Anterior cingulate cortex (tissue), 58 donors: ENCODE measurements at places on chromosomes 16 and 17.

GRCh38 chr17:78208486-78208885 is 5.6 kb upstream of the BIRC5 start:
- no peak for DNase-seq

GRCh38 chr17:28040406-28040805 is 2.1 kb upstream of the NLK start:
- no peak for DNase-seq

GRCh38 chr17:78197147-78197832 is 10.1 kb downstream of the AFMID start:
- DNase-seq, result no peak

DNA sequence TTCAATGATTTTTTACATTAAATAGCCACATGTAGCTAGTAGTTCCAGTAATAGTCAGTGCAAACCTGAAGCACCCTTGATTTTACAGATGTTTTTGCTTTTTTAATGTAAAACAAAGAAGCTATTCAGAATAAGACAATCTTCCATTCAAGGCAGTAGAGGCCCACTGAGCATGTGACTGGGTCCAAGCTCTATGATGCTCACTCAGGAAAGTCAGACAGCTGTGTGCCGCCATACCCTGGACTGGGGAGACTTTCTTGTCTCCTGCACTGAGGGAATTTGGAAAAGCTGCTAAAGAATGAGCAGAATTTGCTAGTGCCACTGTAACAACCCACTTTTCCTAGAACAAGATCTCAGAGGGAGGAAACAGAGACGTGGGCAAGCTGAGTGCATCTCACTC is 11.5 kb downstream of the CENPN start:
- peak; percentile 24 for DNase-seq

DNA sequence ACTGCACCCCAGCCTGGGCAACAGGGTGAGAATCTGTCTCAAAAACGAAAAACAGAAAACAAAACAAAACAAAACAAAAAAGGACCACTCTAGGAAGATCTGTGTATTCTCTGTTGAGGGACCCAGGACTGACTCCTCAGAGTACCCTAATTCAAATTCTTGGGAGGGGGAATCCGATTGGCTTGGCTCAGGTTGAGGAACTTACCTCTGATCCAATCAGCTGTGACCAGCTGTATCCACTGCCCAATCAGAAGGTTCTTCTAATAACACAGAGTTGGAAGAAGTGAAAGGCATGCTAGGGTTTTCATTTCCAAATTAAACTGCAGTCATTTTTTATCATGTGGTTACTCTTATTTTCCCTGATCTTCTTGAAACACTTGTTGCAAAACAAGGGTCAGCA is 105.9 kb upstream of the CACNG3 start:
- DNase-seq, result no peak
